Forelimb muscle (tissue), 1 donor: ENCODE measurements at places on chromosomes 16 and 17.

DNA sequence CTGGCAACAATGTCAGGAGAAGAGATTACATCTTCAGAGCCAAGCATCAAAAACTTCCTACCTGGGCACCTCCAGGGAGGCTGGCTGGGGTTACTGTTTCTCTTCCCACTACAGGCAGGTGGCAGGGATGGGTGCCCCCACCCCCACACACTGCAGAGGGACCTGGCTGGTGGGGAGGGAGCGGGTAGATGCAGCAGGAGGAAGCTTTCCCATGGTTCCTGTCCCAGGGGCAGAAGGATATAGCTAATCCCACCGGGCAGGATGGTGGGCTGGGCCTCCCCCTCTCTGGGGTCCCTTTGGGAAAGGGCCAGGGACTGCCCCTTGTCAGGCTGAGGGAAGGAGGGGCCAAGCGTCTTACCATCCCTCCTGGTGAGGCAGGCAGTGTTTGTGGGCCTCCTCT is 16.7 kb upstream of the MTMR4 start:
- no peak for DNase-seq

GRCh38 chr17:55495239-55495638 is 16.0 kb downstream of the SMIM36 start:
- no peak for DNase-seq

DNA sequence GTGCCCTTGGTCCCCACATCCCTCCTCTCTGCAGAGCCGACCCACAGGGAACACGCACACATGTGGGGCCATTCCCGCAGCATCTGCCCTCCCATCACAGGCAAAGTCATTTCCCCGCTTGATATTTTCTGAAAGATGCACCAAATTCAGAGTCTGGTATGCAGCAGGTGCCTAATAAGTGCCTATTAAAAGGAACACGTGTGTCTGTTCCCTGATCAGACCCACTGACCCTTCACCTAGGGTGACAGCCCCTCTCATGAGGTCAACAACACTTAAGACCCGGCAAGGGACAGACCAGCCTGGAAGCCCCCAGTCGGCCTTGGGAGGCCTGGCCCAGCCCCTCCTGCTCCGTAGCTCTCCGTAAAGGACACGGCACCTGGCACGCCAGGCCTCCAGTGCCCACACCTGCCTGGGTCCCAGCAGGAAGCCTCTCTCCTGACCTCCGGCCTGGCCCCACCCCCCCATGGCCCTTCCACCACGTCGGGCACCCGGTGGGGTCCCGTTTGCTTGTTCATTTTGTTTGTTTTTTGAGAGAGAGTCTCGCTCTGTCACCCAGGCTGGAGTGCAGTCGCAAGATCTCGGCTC is 20.0 kb downstream of the UNKL start:
- DNase-seq, result no peak

DNA sequence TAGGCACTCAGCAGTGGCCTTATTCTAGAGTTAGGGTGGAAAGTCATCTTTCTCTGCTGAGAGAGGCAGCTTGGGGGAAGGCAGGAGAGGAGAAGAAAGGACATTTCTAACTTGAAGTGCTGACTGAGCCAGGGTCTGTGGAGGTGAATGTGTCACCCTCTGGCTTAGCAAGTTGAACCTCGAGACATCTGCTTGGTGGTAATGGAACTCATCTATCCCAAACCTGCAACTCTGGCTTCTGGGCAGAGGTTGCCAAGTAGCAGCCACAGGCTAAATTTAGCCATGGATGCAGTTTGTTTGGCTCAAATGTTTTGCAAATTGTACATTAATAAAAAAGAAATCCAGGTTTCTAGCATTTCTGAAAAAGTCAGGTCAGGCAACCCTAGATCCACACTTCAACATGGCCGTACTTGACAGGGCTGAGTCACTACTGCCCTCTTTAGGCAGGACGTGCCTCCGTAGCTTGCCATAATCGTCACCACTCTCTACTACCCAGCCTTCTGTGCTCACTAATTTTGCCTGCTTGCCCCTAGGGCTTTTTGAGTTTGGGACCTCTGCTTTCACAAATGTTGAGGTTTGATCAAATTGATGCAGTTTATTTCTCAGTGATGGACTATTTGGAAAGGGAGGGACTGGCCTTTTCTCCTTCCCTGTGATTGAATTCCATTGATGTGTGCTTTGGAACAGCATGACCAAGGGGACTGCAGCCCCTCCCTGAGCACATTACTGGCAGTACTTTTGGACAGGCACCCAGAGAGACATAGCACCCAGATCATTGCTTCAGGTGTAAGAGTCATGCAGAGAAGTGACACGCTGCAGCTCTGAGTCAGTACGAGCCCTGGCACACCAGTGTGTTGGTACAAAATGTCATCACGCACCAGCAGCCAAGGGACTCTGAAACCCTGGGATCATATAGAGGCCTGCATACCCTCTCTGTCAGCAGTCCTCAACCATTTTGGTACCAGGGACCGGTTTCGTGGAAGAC is 5.2 kb downstream of the CDH13 start:
- no peak for DNase-seq

DNA sequence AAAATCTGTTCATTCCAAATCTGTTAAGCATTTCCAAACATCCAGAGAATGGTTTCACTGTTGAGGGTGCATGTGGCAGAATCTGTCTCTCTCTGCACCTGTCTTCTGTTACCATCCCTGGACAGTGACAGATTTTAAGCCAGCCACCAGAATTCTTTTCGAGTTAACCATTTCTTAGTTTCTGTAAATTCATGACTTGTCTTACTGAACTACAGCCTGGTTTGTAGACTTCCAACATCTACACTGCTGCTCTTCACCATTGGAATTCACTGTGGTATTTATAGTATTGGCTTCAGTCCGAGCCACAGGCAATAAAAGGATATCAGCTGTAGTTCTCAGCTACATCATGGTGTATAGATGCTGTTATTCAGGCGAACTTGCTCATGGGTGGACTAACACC is 47.6 kb downstream of the GOSR1 start:
- no peak for DNase-seq

DNA sequence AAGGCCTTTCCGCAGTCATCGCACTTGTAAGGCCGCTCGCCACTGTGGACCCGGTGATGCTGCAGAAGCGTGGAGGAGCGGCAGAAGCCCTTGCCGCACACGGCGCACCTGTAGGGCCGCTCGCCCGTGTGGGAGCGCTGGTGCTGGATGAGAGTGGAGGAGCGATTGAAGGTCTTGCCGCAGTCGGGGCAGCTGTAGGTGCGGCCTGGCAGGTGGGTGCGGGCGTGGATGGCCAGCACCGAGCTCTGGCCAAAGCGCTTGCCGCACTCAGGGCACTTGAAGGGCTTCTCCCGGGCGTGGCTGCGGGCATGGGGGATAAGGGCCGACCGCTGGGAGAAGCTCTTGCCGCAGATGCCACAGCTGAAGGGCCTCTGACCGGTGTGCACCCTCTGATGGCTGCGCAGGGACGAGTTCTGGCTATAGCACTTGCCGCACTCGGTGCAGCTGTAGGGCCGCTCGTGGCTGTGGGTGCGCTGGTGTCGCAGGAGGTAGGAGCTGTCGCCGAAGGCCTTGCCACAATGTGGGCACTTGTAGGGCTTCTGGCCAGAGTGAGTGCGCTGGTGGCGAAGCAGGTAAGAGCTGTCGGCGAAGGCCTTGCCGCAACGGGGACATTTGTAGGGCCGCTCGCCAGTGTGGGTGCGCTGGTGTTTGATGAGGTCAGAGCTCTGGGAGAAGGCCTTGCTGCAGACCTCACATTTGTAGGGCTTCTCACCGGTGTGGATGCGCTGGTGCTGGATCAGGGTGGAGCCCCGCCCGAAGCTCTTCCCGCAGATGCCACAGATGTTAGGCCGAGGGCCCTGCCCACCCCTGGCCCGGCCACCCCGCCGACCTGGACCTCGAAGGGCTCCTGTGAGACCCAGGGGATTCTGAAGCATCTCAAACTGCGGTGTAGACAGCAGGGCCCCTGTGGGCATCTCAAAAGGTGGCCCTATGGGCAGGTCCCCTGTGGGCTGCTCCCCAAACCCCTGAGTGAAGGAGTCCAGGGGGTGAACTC is 1.5 kb downstream of the ZNF768 start:
- no peak for DNase-seq

GRCh38 chr16:89565506-89566372 is 5.3 kb downstream of the RPL13 start:
- no peak for DNase-seq

DNA sequence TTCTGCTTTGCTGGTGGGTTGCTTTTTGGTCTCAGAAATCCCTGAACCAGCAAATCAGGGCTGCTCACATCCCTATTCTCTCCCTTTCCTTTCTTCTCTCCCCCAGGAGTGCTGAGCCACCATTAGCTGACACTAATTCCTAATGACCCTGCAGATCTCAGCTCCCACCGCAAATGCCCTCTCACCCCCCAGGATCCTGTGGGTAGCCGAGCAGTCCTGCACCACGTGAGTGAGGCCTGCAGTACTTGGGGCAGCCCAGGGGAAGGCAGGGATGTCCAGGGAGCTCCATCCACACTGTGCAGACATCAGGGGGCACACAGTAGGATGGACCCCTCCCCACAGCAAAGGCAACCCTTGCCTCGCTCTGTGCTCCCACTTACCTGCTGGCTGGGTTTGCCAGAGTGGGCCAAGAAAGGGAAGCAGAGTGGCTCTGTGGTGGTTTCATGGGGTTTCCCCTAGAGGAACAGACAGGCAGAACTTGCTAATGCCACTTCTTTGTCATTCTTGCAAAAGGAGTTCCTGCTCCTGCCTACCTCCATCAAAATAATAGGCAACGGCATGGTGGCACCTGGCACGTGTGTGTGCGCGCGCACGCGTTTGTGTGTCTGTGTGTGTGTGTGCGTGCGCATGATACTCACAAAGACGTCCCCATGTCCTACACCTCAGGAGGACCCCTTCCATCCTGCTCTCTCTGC is 135.6 kb downstream of the GAS7 start:
- DNase-seq, result no peak

DNA sequence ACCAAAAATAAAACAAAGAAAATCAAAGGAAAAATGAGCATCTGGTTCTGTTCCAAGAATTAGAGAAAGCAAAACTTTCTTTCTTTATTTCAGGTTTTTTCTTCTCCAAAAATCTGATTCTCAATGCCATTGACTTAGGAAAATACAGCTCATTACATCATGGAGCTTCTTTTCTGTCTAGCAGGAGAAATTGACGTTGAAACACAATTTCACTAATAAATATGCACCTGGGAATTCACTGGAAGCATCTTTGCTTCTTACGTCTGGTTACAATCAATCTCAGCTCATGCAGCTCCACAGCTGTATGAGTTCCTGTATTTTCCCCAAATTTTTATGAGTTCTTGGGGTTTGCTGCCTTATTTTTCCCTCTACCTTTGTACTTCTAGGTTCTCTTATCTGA is 1568.6 kb upstream of the GOT2 start:
- peak; percentile 71 for DNase-seq

DNA sequence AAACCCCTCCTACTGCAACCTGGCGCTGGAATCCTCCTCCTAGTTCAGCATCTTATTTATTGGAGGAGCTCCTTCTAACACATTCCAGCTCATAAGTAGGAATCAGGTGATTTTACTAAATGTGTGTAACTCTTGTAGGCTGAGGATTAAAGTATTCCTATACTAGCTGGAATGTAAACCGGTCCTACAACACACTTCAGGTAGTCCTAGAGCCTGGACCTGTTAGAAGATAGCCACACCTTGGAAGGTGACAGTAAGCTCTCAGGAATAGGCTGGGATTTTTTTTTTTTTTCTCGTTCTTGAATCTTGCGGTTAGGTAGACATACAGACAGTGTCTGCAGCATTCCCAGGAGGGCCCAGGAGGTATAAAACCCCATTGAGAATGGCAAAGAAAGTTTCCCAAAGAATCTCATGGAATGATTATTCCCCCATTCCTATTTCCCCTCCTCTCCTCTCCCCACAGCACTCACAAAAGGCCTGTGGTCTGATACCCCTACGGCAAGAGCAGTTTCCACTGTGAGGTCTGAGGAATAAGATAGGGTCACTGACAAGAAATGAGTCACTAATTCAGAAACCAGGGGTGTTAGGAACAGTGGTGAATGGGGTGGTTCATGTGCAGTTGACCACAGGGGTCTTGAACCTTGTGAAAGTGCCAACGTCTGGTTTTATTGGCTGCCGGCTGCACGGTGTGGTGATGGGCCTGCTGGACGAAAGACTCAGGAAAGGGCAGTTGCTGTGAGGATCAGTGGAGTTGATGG is 267.1 kb downstream of the UTP18 start:
- DNase-seq, result no peak

- DNase-seq, result no peak
Observed at GRCh38 chr17:42068979-42069378, 18.6 kb upstream of the C17orf113 start.

- DNase-seq, result peak; percentile 41
Observed at GRCh38 chr16:4217204-4218131, 24.4 kb downstream of the SRL start.

GRCh38 chr17:62662855-62663254 is 35.4 kb downstream of the MRC2 start:
- no peak for DNase-seq

DNA sequence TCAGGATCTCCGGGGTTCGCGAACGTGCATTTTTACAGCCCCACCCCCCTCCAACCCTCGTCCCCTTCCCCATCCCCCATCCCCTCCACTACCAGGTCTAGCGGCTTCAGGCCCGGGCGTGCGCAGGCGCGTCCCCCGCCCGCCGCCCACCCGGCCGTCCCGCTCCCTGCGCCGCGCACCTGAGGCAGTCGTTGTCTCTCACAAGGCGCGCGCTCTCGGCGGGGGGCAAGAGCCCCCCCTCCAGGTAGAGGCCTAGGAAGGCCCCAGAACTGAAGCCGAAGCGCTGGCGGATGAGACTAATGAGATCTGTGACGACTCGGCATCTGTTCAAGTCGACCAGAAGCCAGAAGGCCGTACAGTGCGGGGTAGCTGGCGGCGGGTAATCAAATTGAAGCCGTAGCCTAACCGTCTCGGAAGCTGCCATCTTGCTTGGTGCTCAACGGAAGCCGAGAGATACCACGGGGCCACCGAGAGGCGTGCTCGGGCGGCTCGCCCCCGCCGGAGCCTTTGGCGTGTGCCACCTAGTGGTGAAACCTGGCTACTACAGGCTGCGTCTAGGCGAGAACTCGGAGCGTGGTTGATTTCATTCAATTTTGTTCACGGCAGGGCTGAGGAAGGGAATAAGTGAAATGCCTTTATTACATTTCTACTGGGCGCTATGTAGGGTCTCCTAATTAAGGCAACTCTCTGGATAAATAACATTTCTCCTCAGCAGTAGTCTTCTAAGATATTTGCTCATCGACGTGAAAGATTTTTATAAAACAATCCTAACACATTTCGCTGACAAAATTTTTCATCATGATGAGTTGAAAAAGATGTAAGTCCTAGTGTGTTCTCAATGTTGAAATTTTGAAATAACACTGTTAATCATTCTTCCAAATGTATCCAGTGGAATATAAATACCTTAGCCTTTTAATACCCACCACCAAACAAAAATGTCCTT is at the start of gene COIL:
COIL (minus strand) TSS at position 455 of the 943 bp plus-strand sequence; CDS start at position 424, 31 bp downstream.
- peak; percentile 73 for DNase-seq

GRCh38 chr16:71425746-71426068 is 16.1 kb downstream of the TLE7 start:
- DNase-seq, result no peak

- no peak for DNase-seq
Observed at GRCh38 chr16:69143116-69143515, 10.7 kb downstream of the UTP4 start.

- DNase-seq, result no peak
Observed at GRCh38 chr16:11783319-11784037, 13.6 kb downstream of the ZC3H7A start.

GRCh38 chr17:58666858-58667267 is 25.0 kb downstream of the TEX14 start:
- peak; percentile 20 for DNase-seq

GRCh38 chr17:59485946-59486345 is 79.5 kb upstream of the DHX40 start:
- no peak for DNase-seq
